ENCODE measurements at places on chromosomes 12 and 14. TPM values are rescaled to one million over a fixed set of nuclear protein-coding genes. Genes with fewer than 3 reads are reported as not detected.

GRCh38 chr14:84927096-84927827 lies 602.7 kb upstream of the FLRT2 start:
- no peak for DNase-seq
- H3K4me1 ChIP-seq: no peaks in the 10 kb centered on the region
- H3K4me3 ChIP-seq: no peak overlapping the region
- H3K27me3 ChIP-seq: no peaks in the 10 kb centered on the region
- H3K27ac ChIP-seq: no peak overlapping the region

Gene TSHR
- not detected for total RNA-seq

GRCh38 chr14:42437809-42438208 lies 831.1 kb downstream of the LRFN5 start:
- no peak for DNase-seq
- no peak overlapping the region for H3K27ac ChIP-seq
- H3K4me3 ChIP-seq: no peak overlapping the region

- H3K36me3 ChIP-seq: no peaks in the 10 kb centered on the region
- H3K4me1 ChIP-seq: peaks cover 34% of the 10 kb centered on the region
- no peak for DNase-seq
- H3K27me3 ChIP-seq: peaks cover 8% of the 10 kb centered on the region
These were observed 21.8 kb upstream of the RIN3 start for GRCh38 chr14:92491782-92492181.

Gene TAS2R7
- not detected for total RNA-seq

- H3K27me3 ChIP-seq: no peaks in the 10 kb centered on the region
- no peak for DNase-seq
- no peak overlapping the region for H3K4me3 ChIP-seq
- no peaks in the 10 kb centered on the region for H3K36me3 ChIP-seq
- H3K27ac ChIP-seq: no peak overlapping the region
- no peaks in the 10 kb centered on the region for H3K4me1 ChIP-seq
These were observed 13.7 kb upstream of the ST8SIA1 start for GRCh38 chr12:22348208-22348607.

- H3K27ac ChIP-seq: no peak overlapping the region
- H3K4me3 ChIP-seq: no peak overlapping the region
- H3K4me1 ChIP-seq: peaks cover 20% of the 10 kb centered on the region
These were observed 156.0 kb upstream of the DIO3 start for GRCh38 chr14:101405171-101405883.

GRCh38 chr12:97921979-97922722 lies 459.5 kb downstream of the RMST start:
- H3K4me1 ChIP-seq: no peaks in the 10 kb centered on the region
- no peak overlapping the region for H3K4me3 ChIP-seq
- H3K36me3 ChIP-seq: no peaks in the 10 kb centered on the region
- H3K27me3 ChIP-seq: no peaks in the 10 kb centered on the region
- H3K27ac ChIP-seq: no peak overlapping the region

DNA sequence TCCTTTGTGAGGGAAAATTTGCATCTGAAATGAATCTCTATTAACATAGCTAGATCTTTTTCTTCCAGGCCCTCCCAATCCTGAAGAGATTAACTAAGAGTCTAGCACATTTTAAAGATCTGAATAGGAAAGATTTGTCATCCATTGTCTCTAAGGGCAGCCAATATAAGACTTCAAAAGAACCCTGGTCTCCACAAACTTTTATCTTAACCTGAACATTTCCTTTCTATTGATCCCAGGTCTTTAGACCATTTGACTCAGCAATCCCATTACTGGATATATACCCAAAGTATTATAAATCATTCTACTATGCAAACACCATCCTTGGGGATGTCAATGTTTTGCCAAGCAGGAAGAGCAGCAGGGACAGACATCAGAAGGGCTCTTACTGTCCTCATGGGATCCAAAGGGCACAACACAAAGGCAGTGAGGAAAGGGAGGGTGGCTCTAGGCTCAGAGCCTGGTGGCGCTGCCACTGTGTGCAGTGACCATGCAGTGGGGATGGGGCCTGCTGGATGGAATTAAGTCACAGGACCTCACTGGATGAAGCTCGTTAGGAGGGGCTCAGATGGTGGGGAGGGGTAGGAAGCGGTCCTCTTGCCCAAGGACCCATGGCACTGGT lies 12.7 kb upstream of the BDKRB2 start:
- peaks cover 6% of the 10 kb centered on the region for H3K4me1 ChIP-seq
- H3K36me3 ChIP-seq: peaks cover 4% of the 10 kb centered on the region
- H3K27ac ChIP-seq: no peak overlapping the region
- no peak overlapping the region for H3K4me3 ChIP-seq
- H3K27me3 ChIP-seq: peaks cover 15% of the 10 kb centered on the region
- no peak for DNase-seq

GRCh38 chr12:68617160-68617926 lies 6.6 kb downstream of the RAP1B start:
- peaks cover 2% of the 10 kb centered on the region for H3K27me3 ChIP-seq
- peaks cover 50% of the 10 kb centered on the region for H3K4me1 ChIP-seq
- H3K4me3 ChIP-seq: no peak overlapping the region
- H3K27ac ChIP-seq: no peak overlapping the region
- H3K36me3 ChIP-seq: peaks cover 8% of the 10 kb centered on the region

GRCh38 chr12:85564786-85565185 lies 271.4 kb downstream of the RASSF9 start:
- DNase-seq: no peak
- no peak overlapping the region for H3K27ac ChIP-seq
- H3K36me3 ChIP-seq: no peaks in the 10 kb centered on the region
- no peak overlapping the region for H3K4me3 ChIP-seq
- H3K27me3 ChIP-seq: no peaks in the 10 kb centered on the region

GRCh38 chr14:77808250-77808649 lies 8.3 kb downstream of the ADCK1 start:
- no peak overlapping the region for H3K27ac ChIP-seq
- no peak for DNase-seq
- no peaks in the 10 kb centered on the region for H3K36me3 ChIP-seq
- H3K27me3 ChIP-seq: no peaks in the 10 kb centered on the region

Gene HOXC12
- 1.3 TPM for total RNA-seq

DNA sequence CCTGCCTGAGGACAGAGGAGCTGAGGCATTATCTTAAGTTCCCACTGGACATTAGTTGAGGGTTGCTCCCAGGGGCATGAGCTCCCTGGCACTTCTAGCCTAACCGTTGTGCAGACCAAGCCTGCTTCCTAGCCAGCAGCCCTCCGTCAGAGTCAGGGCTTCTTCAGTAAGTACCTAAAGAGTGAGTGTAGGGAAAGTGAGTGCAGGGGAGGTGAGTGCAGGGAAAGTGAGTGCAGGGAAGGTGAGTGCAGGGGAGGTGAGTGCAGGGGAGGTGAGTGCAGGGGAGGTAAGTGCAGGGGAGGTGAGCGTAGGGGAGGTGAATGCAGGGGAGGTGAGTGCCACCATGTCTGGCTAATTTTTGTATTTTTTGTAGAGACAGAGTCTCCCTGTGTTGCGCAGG lies 190.5 kb downstream of the ESRRB start:
- no peak overlapping the region for H3K4me3 ChIP-seq
- H3K4me1 ChIP-seq: peaks cover 7% of the 10 kb centered on the region
- no peak overlapping the region for H3K27ac ChIP-seq
- peaks cover 11% of the 10 kb centered on the region for H3K36me3 ChIP-seq
- DNase-seq: no peak

Gene SLC10A1
- total RNA-seq: not detected

DNA sequence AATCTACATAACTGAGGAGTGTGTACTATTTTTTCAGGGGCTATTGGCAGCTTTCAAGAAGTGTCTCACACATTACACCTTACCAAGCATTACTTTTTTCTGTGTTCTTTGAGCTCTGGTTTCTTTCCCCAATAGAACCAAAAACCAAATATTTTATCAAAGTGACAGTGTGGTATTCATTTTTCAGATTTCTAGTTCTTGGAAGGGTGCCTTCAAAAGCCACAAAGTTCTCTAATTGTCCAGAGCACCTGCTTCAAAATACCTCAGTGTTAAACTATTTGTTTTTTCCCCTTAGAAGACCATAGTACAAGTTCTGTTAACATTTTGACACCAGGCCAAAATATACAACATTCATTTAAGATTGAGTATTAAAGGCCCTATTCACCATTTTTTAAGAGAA lies 515.7 kb downstream of the ETNK1 start:
- no peak overlapping the region for H3K27ac ChIP-seq
- H3K4me3 ChIP-seq: no peak overlapping the region
- H3K36me3 ChIP-seq: peaks cover 8% of the 10 kb centered on the region

GRCh38 chr12:93027041-93027440 lies 97.9 kb upstream of the EEA1 start:
- H3K27me3 ChIP-seq: peaks cover 2% of the 10 kb centered on the region
- no peak overlapping the region for H3K4me3 ChIP-seq
- H3K36me3 ChIP-seq: no peaks in the 10 kb centered on the region

Gene OAS2
- total RNA-seq: 0.41 TPM

DNA sequence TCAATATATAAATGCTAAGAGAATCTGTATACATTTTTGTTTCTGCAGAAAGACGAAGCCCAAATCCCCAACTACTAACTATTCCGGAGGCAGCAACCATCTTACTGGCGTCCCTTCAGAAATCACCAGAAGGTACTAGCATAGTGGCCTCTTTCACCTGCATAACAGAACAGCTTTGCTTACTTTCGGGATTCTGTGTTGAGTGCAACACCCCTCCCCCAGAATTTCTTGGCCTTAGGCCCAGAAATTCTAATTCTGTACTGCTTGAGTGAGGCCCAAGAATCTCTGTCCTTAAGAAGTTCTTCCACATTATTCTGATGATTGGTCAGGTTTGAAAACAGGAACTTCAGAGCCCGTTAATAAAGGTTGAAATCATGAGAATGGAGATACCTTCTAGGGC lies 2.9 kb downstream of the SPX start:
- no peak for DNase-seq
- no peak overlapping the region for H3K4me3 ChIP-seq
- peaks cover 1% of the 10 kb centered on the region for H3K27me3 ChIP-seq
- H3K36me3 ChIP-seq: no peaks in the 10 kb centered on the region
- no peak overlapping the region for H3K27ac ChIP-seq

Gene IPO8
- 43.0 TPM for total RNA-seq

- H3K4me3 ChIP-seq: no peak overlapping the region
- peaks cover 17% of the 10 kb centered on the region for H3K36me3 ChIP-seq
- H3K27me3 ChIP-seq: peaks cover 8% of the 10 kb centered on the region
- no peak for DNase-seq
- H3K4me1 ChIP-seq: peaks cover 21% of the 10 kb centered on the region
These were observed 2.8 kb downstream of the RHNO1 start for GRCh38 chr12:2879853-2880252.

DNA sequence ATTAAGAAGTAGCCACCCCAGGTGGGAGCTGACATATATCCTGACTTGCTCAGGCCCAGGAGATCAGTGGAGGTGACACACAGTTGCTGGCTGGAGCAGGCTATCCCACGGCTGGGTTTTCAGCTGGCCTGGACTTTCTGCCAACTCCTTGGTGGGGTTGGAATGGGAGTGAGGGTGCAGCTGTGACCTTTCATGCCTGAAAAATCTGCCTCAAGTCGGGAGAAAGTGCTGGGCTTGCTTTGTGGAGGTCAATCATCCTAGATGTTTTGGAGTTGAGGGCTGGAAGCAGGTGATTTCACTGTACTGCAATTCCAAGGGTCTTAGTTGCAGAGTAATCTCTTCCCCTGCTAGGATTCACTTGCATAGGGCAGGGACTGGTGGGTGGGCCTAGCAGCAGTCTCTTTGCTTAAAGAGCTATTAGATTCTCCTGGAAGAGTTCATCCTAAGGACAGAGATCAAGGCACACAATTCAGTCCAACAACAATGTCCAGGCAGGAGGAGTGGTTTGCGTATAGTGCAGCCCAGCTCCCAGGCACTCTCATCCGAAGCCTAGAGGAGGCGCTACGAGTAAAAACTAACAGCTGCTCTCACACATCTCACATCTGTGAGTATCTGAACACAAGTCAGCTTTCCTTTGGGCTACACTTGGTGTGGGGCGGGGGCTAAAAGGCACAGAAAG lies 98.1 kb downstream of the GAS2L3 start:
- peaks cover 4% of the 10 kb centered on the region for H3K27me3 ChIP-seq
- no peak overlapping the region for H3K4me3 ChIP-seq
- no peaks in the 10 kb centered on the region for H3K36me3 ChIP-seq
- no peaks in the 10 kb centered on the region for H3K4me1 ChIP-seq

DNA sequence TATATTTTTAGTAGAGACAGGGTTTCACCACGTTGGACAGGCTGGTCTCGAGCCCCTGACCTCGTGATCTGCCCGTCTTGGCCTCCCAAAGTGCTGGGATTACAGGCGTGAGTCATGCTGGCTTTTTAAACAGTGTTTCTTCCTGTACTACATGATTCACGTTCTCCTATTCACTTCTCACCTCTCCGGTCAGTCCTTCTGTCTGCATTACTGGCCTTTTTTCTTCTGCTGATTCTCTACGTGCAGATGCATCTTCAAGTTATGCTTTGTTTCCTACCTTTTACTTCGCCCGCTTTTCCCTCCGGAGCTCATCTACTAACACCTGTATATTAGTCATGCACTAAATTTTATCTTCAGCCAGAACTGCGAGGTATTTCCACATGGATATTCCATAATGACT lies 296.2 kb upstream of the FLRT2 start:
- H3K4me1 ChIP-seq: no peaks in the 10 kb centered on the region
- no peak overlapping the region for H3K27ac ChIP-seq
- no peaks in the 10 kb centered on the region for H3K36me3 ChIP-seq
- H3K4me3 ChIP-seq: no peak overlapping the region

DNA sequence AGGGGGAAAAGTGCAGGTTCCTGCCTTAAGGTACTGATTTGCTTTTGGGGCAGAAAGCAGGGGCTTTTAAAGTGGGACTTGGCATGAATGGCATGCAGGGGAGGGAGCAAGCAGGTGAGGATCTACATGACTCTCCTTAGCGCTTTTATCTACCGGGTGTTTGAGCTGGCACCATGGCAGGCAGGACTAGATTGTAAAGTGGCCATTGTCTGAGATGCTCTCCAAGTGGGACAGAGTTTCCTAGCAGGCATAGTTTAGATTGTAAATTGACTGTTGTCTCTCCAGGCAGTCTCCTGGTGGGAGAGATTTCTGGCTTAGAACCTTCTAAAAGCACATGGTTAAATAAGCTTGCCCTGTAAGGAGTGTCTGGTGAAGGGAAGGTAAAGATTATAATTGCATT lies 5.3 kb upstream of the DICER1 start:
- no peak overlapping the region for H3K27ac ChIP-seq
- peaks cover 18% of the 10 kb centered on the region for H3K36me3 ChIP-seq
- no peak for DNase-seq
- no peak overlapping the region for H3K4me3 ChIP-seq
- peaks cover 15% of the 10 kb centered on the region for H3K27me3 ChIP-seq

Gene CLEC6A
- not detected for total RNA-seq

DNA sequence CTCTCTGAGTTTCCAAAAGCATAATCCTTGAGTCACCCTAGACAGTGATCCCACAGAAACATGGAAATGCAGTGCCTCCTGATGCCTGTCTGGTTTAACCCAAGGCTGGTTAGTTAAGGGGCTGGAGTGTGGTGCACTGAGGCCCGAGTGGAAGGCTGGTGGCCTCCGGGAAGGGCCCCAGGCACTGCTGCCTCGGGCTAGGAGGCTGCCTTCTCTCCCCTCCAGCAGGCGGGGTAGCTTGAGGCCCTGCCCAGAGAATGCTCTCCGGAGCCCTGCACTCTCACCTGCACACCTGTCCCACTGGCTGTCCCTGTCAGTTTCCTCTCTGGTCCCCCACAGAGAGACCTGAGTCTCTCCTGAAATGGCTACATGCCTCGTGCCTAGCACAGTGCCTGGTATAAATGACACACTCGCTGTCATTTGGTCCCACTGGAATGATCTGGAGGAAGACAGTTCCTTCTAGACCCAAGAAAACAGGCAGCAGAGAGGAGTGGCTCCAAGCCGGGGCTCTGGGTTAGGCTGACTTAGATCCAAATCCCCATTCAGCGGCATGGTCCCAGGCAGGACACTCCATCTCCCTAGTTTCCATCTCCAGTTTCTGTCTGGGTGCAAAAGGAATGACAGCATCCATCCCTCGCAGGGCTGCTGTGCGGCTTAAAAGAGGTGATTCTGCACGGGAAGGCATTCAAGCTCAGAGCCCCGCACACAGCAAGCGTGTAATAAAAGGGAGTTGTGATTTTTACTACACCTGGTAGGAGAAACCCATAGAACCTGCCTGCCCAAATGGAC lies 54.0 kb downstream of the RBM19 start:
- DNase-seq: no peak
- peaks cover 20% of the 10 kb centered on the region for H3K36me3 ChIP-seq
- no peak overlapping the region for H3K4me3 ChIP-seq

Gene TMEM229B
- total RNA-seq: 0.08 TPM
